Activated naive CD4-positive, alpha-beta T cell (primary cell): ENCODE measurements at places on chromosomes 2 and 18.

DNA sequence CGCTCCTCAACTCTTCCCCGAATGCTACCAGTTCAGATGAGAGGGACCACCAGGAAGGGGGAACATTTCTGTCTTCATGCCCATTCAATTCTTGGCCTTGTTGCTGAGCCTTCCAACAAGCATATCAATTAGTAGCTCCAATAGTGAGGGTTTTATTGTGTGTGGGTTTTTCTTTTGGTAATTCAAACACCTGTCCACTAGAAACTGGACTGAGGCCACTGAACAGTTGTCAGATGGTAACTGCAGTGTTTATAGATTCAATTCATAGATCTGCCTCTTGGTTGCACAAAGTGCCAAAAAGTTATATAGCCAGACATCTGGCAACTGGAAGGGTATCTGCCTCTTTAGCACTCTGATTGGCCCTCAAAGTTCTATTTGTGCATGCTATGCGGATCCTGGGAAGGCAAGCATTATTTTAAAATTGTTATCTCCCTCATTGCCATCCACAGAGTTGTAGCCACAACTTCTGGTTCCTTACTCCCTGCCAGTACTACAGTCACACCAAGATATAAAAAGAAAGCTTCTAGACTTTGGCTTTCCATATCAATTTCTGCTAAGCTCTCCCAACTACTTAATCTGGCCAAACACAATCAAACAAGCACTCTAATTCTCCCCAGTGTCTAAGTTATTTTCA lies 83.3 kb upstream of the ZNF521 start:
- DNase-seq = no peak

DNA sequence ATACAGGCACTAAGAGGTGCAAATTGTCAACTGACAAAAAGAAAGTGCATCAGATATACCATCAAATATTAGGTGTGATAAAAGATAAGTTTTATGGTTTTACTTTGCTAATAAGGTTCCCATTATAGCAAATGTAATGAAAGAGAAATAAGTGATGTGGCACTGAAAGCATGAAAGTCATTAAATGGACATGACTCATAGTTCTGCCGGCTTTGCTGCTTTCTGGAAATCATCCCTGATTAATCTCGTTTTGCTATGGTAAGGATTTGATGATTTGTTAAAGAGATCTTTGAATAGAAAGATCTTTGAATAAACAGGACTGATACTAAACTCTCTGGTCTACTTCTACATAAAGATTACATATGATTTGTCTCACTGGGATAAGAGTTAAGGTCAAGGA lies 72.7 kb downstream of the CLIP4 start:
- DNase-seq = no peak

DNA sequence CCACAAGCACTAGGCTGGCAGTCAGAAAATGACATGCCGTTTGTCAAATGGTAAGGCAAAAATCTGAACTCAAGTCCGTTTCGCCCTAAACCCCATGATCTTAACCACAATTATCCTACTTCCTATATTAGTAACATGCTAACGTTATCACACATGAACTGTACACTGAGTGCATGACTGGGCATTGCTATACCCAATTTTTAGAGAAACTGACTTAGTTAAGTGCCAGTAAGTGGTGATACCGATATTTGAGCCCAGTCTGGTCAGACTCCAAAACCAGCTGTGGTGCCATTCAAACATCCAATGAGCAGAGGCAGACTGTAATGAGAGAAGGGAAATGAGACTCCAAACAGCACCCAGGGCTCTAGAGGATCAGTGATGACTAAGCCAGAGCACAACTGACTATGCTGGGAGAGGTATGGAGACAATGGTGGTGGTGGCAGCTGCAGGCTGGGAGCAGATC lies 311.7 kb upstream of the PKDCC start:
- DNase-seq = no peak

DNA sequence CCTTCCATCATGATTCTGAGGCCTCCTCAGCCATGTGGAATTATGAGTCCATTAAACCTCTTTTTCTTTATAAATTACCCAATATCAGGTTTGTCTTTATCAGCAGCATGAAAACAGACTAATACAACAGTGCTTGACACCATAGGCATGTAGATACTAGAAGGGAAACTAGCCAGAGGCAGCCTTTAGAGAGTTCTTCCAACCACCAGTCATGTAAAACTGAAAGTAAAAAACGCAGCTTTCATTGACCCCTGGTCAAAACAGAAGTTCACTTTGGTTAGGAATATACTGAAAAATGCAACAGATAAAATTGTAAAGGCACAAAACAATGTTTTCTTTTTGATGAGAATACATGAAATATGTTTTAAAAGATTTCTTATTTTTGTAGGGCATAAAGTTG lies 122.8 kb upstream of the L3MBTL4 start:
- DNase-seq = no peak

GRCh38 chr2:160674146-160674750 lies 180.6 kb upstream of the RBMS1 start:
- DNase-seq = no peak

DNA sequence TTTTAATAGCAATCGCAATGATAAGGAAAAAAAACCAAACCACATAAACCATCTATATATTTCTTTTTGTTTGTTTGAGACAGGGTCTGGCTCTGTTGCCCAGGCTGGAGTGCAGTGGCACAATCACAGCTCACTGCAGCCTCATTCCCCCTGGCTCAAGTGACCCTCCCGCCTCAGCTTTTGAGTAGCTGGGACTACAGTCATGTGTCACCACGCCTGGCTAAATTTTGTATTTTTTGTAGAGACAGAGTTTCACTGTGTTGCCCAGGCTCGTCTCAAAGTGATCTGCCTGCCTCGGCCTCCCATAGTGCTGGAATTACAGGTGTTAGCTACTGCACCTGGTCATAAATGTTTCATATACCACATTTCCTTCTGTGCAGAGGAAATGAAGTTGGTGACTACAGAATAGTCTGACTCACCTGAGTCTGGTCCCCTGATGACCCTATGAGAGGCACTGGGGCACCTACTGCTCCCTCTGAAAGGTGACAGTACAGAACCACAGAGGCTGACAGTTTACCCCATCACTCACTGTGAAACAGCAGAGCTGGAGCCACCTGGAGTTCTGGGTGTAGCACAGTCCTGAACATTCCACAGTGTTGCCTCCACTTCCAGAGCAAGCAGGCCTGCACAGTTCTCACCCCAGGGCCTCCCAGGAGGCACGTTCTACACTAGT lies 183.7 kb upstream of the PXDN start:
- no peak for DNase-seq

GRCh38 chr2:158457826-158458616 lies 1.3 kb downstream of the PKP4 start:
- DNase-seq = peak; percentile 41

DNA sequence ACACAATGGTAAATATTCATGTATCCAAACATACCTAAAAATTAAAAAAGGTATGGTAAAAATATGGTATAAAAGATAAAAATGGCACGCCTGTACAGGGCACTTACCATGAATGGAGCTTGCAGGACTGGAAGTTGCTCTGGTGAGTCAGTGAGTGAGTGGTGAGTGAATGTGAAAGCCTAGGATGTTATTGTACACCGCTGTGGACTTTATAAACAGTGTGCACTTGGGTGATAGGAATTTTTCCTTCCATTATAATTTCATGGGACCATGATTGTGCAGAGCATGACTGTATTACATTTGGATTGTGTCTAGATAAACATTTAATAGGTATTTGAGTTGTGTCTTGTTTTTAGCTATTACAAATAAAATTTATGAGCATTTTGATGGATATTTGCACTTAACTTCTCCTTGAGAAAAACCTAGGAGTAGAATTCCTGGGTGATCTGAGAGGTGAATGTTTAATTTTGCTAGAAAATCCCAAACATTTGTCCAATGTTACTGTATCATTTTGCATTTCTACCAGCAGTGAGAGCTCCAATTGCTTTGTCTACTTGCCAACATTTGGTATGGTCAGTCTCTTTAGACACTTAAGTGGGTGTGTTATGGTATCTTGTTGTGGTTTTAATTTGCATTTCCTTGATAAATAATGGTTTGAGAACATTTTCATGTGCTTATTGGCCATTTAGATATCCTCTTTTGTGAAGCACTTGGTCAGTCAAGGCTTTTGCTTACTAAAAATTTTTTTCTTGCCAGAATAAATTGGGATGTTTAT lies 81.7 kb downstream of the BCL2L11 start:
- DNase-seq = no peak

DNA sequence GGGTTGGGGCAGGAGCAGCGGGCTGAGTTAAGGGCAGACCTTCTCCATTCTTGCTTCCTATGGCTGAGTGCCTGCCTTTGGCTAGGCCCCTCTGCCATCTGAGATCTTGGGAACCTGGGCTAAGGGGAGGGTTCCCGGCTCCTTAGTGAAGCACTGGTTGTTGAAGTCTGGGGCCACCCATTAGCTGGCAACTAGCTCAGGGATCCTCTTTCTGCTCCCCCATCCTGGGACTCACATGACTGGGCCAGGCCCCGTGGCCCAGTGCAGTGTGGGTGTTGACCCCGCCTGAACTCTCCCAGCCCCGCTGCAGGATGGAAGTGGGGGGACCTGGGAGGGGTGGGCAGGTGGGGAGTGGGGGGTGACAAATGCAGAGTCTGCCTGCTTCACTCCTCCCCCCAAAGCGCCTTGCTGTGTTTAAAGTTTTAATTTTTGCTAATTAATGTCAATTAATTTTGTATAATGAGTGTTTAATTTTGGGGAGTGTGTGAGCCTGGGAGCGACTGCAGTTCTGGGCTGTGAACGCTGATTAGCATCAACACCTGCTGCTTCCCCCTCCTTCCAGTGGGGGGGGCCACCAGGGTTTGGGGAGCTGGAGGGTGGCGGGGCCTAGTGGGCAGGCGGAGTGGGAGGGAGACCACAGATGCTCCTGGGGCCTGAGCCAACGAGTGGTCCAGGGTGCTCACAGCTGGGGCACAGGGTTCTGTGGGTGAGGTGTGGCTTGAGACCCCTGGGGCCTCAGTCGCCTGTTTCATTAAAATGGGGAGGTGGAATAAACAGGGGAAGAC lies 55.2 kb downstream of the EMX1 start:
- no peak for DNase-seq

DNA sequence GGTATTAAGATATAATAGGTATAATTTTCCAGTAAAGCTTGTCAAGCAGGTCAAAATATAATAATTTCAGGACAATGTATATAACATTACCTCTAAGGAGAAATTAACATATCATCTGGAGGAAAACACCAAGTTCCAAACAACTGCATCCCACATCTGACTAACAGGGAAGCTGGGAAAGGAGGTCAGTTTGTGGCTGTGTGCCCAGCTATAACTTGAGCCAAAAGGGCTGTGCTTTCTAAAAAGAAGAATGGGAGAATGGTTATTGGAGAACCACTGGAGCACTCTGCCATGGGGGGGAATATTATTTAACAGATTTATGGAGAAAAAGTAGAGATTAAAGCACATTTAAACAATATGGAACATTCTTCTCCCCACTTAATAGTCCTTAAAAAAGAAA lies 390.6 kb upstream of the PKDCC start:
- DNase-seq = no peak

DNA sequence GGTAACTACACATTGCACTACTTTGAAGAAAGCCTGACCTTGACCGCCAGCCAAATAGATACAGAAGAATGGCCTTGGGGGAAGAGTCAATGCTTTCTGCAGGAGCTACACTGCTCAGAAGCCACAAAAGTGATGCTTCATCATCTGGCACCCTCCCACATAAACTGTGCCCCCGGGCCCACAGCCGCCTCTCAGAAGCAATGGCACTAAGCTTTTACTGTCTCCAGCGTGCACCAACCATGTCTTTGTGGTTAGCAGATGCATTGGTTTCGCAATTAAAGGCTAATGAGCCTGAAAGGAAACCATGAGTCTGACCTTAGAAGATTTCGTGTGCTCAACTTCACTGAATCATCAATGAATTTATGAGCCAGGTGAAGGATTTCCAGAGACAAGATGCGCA lies 209.4 kb upstream of the TRIB2 start:
- peak; percentile 31 for DNase-seq

DNA sequence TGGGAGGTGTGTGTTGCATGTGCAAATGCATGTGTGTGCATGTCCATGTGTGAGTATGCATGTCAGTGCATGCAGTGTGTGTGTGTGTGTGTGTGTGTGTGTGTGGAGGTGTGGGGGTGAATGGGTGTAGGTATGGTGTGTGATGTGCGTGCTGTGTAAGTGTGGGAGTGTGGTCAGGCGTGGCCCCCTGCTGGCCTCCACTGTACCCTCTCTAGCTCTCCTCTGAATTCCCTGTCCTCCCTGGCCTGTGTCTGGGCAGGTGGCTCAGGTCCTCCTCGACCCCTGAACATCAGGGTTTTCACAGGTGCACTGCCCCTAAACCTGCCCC lies 230.2 kb downstream of the CELF4 start:
- no peak for DNase-seq

DNA sequence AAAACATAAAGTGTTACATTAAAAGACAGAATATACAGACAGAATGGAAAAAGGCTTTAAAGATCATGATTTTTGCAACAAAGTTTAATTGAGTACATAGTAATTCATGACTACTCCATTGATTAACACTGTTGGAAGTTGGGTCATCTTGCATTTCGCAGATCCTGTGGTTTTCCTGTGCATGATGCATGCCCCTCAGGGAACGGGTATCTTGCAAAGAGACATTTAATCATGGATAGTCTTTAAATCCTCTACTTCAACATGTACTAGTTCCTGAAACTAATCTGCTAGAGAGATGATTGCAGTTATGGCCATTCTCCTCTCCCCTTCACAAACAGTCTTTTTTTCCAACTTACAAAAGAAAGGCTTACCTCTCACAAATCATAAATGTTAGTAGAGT lies 155.6 kb upstream of the DSEL start:
- no peak for DNase-seq

DNA sequence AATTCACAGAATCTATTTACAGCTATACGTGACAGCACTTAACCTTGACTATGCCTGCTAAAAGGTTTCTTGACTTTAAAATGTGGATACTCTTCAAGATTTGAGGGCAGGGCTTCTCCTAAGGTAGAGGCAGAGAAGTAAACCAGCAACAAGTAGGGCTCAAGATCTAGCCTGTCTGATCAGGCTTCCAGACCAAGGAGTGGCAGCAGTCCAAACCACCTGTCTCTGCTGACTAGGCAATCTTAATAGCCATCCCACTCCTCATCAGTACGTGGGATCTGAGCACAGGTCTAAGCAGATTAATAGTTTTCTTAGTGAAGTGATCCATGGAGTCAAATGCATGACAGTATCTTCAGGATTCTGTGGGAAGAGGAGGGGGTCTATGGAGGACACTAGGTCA lies 100.4 kb downstream of the GPD2 start:
- no peak for DNase-seq

DNA sequence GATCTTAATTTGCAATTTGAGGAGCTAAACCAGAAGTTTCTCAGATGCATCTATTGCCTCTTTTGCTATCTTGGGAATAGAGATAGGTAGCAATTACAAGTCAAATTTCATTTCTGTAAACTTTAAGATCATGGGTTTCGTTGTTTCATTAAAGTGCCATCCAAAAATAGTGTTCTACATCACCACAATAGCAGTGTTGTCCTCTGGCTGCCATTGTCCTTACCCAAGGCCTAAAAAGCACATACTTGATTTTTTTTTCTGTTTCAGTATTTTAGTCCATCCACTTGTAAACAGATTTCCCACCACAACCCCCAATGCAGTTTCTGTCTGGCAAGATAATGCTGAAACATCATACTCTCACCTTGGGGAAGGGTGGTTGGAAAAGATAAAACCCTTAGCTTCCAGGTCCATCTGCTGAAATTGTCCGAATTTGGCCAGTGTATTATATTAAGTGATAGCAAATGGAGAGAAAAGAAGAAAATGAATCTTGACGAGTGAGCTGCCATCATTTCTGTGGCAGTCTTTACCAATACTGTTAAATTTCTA lies 136.2 kb downstream of the LCLAT1 start:
- DNase-seq = no peak

GRCh38 chr18:35616664-35617423 lies 35.3 kb downstream of the GALNT1 start:
- peak; percentile 26 for DNase-seq

- DNase-seq = peak; percentile 2
Observed at GRCh38 chr2:168490015-168490874, 34.2 kb downstream of the CERS6 start.
